ENCODE measurements at places on chromosomes 3 and 15.

DNA sequence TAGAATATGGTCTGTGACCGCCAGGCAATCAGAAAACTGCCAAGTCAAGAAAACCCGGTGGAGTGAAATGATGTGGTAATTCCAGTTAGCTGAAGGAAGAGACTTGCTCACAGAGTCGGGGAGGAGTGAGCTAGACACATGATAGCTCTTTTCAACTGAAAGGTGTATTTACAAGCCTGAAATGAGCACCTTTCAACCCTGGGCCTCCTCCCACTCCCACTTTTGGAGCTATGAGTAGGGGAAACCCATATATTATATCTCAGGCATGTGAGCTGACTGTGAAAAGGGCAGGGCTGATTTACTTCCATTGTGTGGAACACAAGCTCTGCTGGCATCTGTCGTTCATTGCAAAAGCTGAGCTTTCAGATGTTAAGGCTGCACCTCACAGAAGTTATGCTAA lies 960.2 kb downstream of the TUSC7 start:
- DNase-seq: no peak

DNA sequence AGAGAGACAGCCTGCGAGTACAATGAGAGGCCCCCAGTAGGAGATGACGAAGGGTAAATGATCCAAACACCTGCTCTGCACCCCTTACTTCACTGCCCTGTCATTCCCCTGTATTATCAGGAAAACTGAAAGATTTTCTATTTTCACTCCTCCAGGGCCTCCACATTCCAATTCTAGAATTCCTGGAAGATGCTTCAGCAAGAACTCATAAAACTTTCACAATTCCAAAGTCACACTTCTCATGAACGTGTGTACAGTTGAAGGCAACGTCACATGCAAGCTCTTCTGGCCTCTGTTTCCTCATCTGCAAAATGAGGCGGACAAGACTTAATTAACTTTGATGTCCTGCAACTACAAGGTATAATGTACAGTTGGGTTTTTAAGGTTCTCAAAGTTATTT lies 62.8 kb upstream of the SPATA12 start:
- no peak for DNase-seq

- DNase-seq: no peak
Measured at GRCh38 chr3:183210862-183211341, 42.2 kb upstream of the B3GNT5 start.

DNA sequence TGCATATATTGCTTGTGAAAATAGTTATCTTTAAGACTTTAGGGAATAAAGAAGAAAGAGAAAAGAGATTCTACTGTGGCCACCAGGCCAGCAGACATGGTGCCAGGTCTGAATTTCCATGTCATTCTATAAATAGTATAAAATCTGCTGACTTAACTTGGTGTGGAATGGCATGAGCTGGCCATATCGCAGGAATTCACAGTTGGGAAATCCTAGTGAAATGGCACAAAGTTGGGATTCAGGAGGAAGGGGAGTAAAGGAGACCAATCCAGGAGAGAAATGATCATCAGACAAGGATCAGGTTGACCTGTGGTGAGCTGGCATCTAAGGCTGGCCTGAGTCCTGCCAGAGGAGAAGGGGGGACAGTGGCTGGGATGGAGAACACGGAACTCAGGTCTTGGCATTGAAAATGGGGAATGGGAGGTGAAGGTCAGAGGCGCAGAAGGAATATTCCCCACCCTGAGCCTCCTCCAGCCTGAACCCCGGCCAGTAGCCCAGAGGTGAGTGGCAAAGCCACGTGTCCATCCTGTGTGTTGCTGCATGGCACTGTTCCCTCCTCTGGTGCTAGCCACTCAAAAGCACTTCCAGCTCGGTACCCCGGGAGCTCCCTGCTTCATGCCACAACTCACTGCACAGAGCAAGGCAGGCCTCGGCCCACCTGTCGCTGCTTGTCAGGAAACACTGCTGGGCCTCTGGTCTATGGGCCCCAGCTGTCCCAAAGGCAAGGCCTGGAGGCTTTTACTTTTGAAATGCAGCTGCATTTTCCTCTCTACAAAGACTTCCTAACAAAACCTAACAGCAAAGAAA lies 51.4 kb downstream of the SSUH2 start:
- DNase-seq: no peak

DNA sequence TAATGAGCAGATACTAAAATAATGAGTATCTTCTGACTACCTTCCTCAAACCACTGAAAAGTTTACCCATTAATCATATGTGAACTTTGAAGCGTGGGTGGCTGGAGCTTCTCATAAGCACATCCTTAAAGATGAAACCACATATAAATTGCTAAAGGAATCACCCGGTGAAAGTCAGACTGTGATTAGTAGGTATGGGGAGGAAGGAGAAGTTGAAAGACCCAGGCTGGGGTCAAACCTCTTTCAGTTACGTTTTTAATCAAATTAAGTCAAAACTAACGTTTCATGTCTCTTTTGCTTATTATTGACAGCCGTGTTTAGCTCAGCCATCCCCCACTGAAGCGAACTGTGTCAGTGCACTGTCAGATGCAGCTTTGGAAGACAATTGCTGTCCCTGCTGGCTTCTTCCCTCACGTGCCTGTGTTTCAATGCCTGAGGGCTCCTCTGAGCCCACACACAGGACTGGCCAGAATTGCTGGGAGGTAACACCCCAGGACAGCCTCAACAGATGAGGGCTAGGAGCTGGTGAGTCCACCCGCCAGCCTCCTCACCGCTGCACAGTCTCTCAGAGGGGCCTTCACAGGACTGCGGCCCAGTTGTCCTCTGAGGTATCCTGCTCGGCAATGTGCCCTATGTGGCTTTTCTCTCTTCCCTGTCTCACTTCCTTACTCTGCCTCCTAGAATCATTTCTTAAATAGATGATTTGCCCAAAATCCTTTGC lies 29.3 kb upstream of the SH3BP5 start:
- no peak for DNase-seq

DNA sequence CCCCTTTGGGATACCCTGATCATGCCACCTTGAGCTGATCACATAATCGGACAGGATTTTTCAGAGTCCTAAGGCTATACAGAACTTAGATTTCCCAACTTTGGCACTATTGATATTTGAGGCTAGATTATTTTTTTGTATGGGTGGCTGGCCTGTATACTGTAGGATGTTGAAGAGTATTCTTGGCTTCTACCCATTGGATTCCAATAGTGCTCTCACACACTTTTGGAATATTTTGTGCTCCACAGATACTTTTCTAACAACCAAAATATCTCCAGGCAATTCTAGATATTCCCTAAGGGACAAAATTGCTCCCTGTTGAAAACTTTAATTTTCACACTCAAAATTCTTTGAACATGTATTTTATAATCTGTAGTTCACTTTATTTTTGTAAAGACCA lies 125.1 kb downstream of the ABI3BP start:
- DNase-seq: no peak

GRCh38 chr3:66110840-66111239 lies 72.1 kb upstream of the MAGI1 start:
- DNase-seq: no peak

DNA sequence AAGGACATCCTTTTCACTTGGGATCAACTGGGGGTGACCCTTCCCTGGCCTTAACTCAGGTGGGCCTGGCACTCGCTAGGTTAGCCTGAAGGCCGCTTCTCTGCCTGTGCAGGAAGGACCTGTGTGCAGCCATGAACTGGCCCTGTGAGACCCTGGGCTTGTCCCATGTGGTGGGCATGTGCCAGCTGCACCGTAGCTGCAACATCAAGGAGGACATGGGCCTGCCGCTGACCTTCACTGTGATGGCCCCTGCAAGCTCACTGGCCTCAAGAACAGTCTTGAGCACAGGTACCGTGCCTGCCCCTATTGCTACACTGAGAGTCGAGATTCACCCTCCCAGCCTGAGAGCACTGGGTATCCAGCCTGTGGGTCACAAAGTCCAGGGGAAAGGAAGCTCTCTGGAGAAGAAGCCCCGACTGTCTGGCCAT lies 43.0 kb downstream of the SAXO2 start:
- no peak for DNase-seq

DNA sequence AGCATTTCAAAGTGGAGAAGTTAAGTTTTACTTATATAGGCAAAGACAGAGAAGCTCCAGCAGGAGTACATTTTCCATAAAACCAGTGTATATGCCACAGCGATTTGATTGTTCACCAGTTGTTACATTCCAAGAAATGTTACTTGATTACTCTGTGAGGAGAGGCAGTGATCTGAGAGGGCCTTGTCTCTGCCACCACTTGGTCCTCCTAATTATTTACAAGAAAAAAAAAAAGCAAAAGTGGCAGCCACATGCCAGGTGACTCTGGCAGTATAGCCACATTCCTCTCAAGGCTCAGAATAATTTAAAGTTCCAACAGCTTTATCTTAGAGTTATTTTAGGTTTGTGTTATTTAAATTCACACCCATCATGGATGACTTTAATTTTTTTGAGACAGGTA lies 1077.8 kb downstream of the ZPLD1 start:
- no peak for DNase-seq

DNA sequence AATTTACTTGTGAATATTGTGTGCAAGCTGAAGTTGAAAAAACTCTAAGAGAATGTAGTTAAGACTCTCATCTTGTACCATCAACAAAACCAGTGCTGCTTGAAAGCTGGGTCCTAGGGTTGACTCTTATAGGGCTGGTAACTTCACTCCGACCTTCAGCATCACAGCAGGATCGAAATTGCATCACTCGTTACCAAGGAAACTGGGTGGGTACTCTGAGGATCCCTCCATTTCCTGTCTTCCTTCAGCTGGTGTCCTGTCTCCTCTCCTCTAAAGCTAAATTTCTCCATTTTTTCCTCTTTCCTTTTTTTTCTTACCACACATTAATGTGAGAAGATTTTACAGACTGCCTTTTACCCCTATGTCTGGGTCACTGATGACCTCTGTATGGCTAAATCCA lies 3.0 kb upstream of the APH1B start:
- no peak for DNase-seq

GRCh38 chr3:65472501-65472900 lies 566.2 kb downstream of the MAGI1 start:
- no peak for DNase-seq

DNA sequence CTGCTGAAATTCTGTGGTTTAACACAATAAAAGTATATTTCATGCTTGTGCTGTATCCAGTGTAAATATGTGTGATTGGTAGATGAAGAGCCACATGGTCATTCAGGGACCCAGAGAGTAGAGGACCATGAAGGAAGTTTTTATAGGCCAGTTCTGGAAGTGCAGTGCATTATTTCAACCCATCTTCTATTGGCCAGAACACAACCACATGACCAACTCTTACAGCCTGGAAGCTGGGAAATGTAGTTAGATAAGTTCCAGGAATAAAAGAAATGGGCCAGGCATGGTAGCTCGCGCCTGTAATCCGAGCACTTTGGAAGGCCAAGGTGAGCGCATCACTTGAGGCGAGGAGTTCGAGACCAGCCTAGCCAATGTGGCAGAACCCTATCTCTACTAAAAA lies 21.4 kb upstream of the PRTG start:
- no peak for DNase-seq

DNA sequence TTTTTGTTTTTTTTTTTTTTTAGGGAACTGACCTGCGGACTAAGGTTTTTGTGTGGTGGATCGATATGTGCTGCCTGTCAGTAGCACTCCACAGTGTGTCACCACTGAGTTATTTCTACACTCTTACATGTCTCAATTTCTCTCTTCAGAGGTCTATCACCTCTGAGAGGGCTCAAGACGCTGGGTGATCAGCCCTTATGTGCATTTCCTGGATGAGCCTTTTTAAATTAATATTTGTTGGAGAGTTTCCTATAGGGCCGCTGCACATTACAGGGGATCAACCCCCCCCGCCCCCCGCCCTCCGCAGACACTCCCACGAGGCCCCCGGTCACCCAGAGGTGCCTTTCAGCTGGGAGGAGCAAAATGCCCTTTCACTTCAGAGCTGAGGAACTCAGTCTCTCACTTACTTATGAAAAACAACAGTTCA lies 34.5 kb upstream of the AP4E1 start:
- no peak for DNase-seq

Data from neural crest cell (in vitro differentiated cells).